Bone marrow (tissue), 2 donors: ENCODE measurements at places on chromosomes 16 and 17.

DNA sequence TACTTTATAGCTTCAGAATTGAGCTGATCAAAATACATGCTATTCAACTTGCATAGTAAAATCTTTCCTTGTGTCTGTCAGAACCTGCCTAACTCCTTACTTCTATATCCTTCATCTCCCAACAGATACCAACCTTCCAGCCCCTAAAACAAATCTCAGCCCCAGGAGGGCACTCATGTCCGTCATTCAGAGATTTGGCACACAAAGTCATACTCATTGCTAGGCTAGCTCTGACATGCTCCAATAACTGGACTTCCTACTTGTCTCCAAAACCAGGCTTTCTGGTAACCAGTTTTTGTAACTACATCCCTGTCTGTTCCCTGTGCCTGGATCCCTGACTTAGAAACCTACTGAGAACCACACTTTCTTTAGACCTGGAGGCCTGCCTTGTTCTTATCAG lies 37.5 kb upstream of the DHX40 start:
- no peak for DNase-seq

- DNase-seq: no peak
These were observed 10.6 kb downstream of the TMEM238L start for GRCh38 chr17:10793256-10793655.

DNA sequence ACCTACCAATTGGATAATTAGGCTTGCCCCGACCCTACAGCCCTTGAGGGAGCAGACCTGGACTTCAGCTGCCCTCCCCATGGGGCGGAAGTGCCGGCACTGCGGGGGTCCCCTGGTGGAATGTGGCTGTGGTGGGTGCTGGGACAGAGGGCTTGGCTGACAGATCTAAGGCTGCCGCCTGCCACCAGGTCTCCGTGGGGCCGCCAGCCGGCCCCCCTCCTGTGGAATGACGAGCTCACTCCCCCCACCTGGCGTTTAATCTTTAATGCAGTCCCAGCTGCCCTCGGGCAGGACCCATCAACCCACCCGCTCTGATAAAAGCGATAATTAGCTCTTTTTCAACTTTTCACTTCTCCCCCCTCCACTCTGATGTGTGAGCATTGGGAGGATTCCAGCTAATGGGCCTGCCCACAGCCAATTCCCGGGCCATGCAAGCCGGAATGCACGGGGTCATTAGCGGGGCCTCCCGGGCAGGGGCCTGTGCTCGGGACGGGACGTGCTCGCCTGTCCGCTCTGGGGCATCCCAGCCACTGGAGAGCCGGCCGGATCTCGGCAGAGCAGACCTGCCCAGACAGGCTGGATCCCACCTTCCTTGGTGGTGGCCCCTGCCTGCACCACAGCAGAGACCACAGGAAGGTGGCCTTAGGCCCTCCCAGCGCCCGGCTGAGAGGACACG lies 28.3 kb upstream of the GOSR2 start:
- no peak for DNase-seq

GRCh38 chr16:22677024-22677830 lies 136.7 kb upstream of the HS3ST2 start:
- no peak for DNase-seq

- DNase-seq: no peak
These were observed 3.5 kb downstream of the RSAD1 start for GRCh38 chr17:50482110-50482509.

GRCh38 chr16:50575743-50576142 lies 27.5 kb downstream of the NKD1 start:
- DNase-seq: no peak
